Cerebellar nuclear complex (tissue), 1 donor: ENCODE measurements at places on chromosomes 16 and 17.

GRCh38 chr16:8486985-8487384, 103.3 kb downstream of the TMEM114 start:
- no peak for DNase-seq

DNA sequence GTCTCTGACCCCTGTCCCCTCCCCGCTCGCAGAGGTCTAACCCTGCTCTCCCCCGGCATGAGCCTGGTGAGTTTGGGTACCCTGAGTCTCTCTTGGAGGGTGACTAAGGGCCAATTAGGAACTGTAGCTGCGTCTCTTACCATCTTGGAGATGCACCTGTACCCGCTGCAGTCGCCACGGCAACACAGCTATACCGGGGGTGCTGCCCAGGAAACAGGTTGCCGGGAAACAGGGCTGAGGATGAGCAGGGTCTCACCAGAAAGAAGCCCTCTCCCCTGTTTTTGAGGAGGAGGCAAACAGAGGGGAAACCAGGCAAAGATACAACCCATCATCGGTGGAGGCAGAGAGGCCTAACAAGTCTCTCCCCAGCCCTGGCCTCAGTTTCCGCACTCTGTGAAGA, 140.2 kb downstream of the TMEM132E start:
- DNase-seq: no peak

GRCh38 chr16:13305019-13305755, 403.8 kb downstream of the SHISA9 start:
- no peak for DNase-seq

DNA sequence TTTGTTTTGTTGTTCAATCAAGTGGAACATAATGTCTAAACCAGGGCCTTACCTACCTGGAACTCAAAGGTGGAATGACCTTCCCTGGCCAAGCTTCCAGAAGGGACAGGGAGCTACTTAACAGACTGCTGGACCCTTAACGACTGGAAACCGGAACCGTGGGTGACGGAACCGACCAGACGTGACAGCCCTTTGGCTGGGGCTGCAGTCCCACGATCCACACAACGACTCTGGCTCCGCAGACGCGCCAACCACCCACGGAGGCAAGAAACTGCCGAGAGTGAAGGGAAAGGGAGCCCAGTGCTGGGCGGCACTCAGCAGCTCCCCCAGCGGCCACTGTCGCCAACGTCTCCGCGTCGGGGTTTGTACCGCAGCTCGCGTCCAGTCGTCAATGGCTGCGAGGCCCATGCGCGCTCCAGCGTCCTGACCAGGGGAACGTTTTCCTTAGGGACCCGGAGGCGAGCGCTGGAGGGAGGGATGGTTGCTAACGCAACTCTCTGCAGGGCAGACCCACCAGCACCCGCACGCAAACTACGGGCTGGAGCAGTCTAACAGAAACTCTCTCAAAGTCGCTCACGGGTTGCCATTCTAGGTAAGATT, 5.5 kb upstream of the KIF22 start:
- no peak for DNase-seq

DNA sequence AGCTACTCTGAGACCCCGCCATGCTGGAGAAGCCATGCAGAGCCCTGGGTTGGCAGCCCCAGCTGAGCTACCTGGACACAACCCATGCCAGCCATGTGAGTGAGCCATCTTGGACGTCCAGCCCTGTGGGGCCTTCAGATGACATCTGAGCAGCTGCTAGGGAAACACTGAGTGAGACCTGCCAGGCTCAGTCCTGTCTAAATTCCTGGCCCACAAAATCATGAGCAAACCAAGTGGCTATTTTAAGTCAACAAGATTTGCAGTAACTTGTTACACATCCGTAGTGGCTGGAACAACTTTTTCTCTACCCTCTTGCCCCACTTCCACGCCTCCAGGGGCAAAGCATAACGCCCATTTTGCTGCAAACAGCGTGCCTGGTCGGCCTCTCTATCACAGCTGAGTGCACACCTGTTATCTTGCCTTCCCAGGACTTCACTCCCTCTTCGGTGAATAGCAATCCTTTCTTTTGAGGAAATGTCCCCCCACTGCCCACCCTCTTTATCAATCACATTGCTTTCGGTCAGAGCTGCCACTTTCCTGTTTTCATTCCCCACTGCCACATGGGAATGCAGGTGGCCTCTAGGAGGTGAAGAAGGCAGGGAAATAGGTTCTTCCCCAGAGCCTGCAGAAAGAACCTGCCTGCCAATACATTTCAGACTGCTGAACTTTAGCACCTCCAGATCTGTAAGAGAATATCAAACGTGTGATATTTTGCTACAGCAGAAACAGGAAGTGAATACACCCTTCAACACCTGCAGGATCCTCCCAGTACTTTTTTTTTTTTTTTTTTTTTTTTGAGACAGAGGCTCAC, 7.4 kb upstream of the SCIMP start:
- no peak for DNase-seq

- DNase-seq: no peak
These were observed 14.4 kb upstream of the MRPS23 start for GRCh38 chr17:57864273-57864672.

DNA sequence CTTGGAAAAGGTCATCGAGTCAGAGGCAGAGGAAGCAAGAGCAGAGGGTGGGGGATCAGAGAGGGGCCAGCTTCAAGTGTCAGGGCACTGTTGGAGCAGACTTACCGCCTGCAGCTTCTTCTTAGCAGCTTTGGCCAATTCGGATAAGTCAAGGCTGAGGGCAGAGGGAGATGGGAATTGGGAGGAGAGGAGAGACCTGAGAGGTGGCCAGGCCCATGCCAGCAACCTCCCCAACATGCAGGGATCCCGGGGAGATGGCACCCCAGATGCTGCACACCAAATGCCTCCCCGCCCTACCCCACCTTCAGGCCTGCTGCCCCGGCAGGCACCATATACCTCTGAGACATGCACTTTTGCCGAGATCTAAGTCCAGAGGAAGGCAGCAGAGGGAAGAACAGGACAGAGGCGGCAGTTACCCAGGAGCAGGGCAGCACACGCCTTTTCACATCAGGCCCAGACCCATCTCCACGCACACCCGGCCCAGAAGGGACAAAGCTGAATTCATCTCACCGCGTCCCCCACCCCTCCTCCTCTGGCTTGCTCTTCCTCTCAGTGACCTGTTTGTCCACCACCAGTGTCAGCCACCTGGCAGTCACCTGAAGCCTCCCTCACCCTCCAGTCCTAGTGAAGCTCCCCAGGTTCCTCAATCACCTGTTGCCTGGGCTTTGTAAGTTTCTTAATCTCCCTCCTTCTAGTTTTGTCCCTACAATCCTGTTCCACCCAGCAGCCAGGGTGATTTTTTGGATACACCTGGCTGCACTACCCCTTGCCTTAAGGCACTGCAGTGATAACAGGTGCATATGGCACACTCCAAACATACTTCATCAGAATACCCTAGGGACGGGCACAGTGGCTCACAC, 10.4 kb downstream of the TP53I13 start:
- no peak for DNase-seq

DNA sequence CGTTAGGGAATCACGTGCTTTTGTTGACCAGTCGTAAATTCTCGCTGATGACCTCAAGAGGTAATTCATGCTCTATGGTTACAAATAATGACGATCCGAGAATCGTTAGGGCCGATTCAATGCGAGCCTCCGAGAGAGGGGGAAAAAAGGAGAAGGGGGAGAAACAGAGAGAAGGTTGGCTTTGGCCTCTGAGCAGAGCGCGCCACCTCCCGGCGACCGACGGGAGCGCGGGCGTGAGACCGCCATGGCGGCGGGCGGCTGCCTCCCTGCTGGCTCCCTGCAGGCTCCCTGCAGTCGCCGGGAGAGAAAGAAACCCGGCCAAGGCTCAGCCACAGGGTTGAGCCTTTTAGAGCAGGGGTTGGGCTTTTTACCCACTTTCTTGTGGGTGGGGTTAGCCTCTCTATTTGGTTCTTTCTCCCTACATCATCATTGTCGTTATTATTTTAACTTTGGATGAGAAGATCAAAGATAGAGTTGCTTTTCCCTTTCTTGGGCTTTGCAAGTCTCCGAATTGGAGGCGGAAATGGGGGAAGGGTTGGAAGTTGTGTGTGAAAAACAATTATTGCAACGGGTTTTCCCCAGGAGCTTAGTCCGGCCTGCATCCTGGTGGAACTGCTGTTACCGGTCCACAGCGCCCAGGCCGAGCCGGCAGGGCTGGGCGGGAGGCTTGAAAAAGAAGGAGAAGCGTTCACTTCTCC, 410 bp upstream of the HOXB5 start:
- no peak for DNase-seq

- no peak for DNase-seq
These were observed 56.5 kb downstream of the RNF213 start for GRCh38 chr17:80316927-80317705.

DNA sequence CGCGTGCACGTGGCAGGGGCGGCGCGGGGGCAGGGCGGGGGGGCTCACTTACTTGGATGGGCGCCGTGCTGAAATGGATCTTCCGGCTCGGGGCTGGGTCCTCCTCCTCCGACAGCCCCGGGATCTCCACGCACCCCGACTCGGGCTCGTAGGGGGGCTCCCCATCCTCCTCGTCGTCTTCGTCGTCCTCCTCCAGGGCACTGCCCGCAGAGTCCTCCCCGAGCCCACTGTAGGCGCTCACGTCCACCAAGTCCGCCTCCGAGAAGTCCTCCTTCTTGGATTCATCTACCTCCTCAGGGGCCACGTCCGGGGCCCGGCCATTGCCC, 1.4 kb downstream of the PPP1R9B start:
- DNase-seq: no peak

DNA sequence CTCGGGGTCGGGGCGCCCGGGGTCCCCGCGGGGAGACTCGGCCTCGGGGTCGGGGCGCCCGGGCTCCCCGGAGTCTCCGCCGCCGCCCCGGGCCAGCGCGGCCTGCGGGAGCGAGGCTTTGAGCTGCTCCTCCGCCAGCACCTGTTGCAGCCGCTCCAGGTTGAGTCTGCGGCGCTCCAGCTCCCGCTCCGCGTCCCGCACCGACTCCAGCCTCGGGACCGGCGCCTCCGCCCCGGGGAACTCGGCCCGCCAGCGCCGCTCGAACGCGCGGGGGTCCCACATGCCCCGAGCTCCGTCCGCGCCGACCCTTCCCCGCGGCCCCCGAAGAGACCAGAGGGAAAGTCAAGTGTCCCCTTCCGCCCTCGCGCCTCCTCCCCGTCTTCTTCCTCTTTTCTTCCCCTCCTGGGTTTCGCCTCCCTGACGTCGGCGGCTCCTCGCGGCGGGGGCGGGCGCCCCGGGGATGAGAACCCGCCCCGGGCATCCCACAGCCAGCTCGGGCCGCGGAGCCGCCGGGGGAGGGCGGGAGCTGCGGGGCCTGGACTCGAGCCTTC, 40.8 kb upstream of the BHLHA9 start:
- no peak for DNase-seq

DNA sequence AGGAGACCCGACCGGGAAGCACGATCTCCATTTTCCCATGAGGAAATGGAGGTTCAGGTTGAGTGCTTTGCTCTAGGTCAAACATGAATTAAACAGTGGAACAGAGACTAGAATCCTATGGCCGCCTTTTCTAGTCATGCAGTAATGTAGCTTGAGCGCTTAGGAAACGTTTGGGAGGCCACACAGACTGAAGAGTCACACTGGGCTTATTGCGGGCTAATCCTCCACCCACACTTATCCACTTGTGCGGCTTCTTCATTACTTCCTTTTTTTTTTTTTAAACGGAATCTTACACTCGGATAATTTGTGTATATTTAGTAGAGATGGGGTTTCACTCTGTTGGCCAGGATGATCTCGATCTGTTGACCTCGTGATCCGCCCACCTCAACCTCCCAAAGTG, 26.0 kb downstream of the CACNG3 start:
- no peak for DNase-seq

DNA sequence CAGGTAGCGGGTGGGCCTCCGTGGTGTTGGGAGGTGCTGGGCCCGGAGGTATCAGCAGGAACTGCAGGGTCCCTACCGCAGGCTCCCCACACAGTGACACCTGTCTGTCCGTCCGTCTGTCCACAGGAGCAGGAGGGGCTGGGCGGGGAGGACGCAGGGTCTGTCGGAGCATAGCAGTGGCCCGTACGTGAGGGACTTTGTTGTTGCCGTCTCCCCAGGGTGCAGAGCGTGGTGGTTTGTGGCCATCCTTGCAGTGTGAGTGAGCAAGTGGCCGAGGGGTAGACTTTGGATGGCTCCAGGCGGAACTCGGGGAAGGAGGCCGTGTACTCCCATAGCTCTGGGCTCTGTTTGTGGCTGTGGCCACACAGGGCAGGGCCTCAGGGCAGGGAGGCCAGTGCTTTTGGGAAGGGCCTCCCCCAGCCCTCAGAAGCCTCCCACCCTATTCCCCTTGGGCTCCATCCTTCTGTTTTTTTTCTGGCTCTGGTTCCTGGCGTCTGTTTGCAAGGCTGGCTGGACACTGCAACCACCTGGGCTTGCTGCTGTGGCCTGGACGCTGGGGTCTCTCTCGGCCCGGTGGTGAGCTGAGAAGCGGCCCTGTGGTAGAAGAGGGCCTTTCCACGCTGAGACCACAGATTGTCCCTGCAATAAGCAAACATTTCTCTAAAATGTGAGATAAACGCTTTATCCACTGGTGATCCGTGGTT, 41.0 kb upstream of the ZNF750 start:
- no peak for DNase-seq

DNA sequence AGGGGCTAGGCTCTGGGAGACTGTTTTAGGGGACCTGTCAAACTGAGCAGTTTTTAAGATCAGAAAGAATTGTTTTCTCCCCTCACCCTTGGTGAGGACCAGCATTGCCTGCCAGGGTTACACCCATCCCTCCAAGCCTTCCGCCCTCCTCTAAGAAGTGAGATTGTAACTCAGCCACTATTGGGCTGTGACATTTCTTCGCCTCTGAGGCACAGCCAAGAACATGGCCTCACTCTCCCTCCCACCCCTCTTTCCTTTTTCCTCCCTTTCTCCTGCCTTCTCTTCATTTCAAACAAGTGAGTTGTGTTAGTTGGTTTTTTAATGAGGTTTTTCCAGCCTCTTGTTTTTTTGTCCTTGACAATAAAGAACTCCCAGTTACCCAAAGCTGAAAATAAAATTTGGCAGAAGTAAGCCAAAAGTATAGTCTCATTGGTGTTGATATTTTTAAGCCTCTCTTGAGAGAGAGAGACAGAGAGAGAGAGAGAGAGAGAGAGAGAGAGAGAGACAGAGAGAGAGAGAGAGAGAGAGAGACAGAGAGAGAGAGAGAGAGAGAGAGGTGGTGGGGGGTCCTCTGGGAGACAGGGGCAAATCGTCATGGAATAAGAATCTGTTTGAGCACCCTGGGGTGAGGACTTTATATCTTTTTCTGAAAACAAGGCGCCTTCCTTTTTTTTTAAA, 77.2 kb upstream of the TBX2 start:
- DNase-seq: no peak

GRCh38 chr17:19755392-19755791, 7.3 kb upstream of the ALDH3A1 start:
- DNase-seq: no peak

DNA sequence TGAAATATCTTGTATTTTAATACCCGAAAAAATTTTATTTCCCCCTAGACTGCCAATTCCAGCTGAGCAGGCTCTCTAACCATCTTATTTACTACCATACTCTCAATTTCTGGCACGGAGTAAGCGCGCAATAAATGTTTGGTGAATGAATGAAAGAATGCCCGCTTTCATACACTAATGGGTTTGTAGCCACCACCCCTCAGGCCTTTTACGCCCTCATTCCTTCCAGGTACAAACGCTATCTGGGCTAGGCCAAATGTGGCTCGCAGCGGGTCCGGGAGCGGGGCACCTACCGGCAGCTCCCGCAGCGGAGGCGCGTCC, 536 bp upstream of the PLD2 start:
- no peak for DNase-seq
